ENCODE measurements at places on chromosomes 5 and 9.

GRCh38 chr5:61916621-61917620, 389.1 kb upstream of the KIF2A start:
- DNase-seq, result peak; percentile 98

DNA sequence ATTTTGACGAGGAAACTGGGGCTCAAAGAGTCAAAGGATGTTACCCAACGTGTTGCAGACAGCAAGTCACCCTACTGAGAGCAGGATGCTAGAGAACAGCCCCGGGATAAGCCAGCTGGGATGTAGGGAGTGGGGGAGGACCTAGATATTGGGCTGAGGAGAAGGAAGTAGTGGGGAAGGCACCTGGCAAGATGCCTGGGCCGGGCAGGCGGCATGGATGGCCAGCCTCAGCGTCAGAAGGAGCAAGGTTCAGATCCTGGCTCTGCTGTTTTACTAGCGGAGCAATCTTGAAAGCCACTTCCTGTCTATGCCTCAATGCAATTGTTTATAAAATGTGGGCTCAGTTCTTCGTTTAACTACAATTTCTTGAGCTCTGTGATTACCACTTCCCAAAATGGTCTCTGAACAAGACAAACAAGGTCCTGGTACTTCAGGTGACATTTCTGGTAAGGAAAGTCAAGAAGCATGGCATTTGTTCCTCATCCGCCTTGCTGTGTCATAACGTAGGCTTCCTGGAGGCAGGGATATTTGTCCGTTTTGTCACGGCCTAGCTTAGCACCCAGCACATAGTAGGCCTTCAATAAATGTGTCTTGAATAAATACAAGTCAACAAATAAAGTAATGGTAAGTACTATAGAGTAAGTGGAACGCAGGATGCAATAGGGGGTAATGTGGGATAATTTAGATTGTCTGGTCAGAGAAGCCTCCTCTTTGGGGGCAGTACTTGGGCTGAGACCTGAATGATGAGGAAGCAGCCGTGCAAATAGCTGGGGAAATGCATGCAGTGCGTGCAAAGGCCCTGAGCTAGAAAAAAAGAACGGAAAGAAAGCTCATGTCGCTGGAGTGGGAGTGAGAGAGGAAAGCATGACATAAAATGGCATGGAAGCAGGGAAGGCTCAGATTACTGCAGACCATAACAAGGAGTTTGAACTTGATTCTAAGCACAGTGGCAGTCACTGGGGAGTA, 70.5 kb downstream of the SMIM23 start:
- no peak for DNase-seq

DNA sequence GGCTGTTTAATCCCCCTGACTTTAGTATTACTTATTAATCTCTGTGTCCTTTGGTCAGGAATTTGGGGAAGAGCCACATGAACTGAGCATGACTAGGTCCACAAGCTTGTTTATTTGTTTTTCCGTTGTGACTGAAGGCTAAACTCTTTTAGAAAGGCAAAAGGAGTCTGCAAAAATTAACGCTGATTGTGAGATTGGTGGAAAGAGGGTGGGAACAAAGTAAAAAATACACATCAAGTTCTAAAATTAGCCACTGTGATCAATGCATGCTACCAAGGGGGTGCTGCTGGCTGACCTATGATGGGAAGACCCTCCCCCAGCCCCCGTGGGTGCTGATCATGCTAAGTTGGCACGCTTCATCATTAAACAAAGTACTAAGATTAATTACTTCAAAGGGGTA, 356.8 kb downstream of the ADGRV1 start:
- DNase-seq, result no peak

- peak; percentile 76 for DNase-seq
Observed at GRCh38 chr9:110555551-110556331, 23.8 kb downstream of the SVEP1 start.

- DNase-seq, result peak; percentile 92
Observed at GRCh38 chr9:108565651-108566378, 290.0 kb downstream of the ACTL7B start.

DNA sequence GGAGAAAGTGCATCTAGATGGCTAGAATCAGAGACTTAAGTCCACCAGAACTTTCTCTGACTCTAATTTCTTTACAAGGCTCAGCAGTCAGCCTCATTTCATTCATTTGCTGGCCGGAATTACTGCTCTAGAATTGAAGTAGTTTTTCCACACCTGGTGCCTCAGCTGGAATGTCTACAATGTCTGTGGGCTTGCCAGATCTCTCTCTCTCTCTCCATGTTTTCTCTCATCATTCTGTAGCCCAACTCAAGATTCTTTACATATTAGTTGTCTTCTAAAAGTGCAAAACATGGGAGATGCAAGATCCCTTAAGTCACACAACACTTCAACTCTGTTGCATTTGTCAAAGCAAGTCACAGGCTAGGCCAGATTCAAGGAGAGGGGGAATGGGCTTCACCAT, 103.9 kb upstream of the TAF11L2 start:
- no peak for DNase-seq

DNA sequence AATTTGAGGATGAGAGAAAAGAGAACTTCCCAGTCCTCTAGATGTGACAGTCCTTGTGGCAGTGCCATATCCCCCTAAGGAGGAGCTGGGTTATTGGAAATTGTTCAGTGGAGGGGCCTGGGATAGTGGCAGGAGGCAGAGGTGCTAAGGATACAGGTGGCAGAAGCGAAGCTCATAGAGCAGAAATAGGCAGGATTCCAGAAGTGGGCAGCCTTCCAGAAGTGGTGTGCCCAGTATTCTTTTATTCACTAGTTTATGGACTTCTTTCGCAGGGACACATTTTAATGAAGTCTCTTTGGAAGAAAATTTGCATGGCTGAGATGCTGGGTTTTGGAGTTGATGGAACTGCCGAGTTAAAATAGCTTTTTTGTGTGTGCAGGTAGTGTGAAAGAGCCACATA, 6.8 kb downstream of the PIK3R1 start:
- no peak for DNase-seq

Measured in epithelial cell of esophagus (primary cell).